Stimulated activated naive CD8-positive, alpha-beta T cell treated with anti-CD3 and anti-CD28 coated beads, Interleukin-15, Interleukin-2, amounts not matched to agents 100 U/mL and 50 U/mL, for 24 hours (primary cell): ENCODE measurements at places on chromosomes 13 and 19.

DNA sequence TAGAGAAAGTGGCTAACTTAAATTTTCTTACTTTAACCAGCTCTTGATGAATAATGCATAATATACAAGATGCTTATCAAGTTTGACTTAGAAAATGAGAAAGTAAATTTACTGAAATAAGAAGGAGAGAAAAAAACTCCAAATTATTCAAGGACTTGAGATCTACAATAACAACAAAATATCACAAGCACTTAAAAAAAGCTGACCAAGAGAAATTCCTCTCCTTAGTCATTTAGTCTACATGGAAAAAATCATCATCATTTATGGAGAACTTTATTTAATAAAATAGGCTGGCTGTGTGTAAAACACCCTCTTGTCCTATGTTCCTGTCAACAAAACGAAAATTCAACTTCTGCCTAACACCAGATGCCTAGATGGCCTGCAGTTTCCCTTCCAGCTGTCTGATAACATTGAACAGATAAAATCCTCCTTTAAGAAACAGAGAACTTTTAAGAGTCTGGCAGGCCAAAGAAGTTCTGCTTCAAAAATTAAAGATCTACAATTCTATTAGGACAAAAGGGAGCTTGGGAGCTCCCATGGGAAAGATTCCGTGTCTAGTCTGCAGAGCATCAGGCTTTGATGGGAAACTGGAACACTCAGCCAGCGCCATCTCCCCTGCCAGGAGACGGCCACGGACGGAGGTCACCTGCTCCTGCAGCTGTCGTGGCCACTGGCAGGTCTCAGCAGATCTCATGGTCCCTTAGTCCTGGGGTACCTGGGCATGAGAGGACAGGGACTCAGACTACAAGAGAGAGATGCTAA lies 37.9 kb upstream of the ATP11A start:
- DNase-seq = no peak

DNA sequence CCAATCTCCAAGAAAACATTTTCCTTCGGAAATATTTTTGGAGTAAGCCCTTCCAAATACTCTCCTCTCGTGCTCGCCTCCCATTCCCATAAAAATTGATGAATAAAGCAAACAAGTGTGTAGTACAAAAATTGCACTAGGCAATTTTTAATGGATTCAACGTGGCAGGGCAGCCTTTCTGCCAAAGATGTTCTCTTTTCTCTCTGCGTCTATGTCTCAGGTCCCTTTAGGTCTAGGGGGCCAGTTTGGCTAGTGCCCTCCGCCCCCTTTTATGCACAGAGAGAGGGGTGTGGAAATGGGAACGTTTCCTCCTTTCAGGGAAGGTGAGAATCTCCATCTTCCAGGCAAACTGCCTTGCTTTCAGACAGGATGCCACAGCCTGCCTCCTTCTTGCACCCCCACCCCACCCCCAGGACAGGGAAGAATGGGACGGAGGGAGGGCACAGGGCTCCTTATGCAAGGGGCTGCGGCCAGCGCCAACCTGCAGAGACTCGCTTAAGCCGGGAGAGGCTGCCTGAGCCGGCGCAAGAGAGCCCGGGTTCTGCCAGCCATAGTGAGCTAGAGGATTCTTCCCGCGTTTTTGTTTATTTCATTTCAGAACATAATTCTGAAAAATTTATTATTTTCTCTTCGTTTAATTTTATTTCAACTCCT lies 2.7 kb upstream of the ZIC2 start:
- no peak for DNase-seq

- DNase-seq = no peak
Measured at GRCh38 chr19:33407140-33407551, 33.6 kb downstream of the CEBPG start.

DNA sequence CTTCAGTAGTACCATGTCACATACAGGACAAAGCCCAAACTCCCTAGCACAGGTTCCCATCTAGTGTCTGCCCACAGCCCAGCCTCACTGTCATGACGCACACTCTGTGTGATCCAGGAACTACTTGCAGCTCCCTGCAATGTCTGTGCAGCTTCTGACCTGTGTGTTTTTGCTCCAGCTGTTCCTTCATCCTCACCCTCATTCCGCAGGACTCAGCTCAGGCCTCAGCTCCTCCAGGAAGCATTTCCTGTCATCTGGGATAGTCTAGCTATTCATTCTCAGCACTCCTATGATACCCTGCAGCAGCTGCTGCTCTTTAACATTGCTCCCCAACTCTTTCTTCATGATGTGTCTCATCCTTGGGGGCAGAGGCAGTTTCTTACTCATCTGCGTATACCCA lies 56.1 kb downstream of the ENOX1 start:
- DNase-seq = no peak

- DNase-seq = peak; percentile 63
Measured at GRCh38 chr19:5292822-5293611, 47.6 kb downstream of the PTPRS start.

GRCh38 chr19:41740415-41741243 lies 14.7 kb upstream of the CEACAM6 start:
- peak; percentile 28 for DNase-seq

DNA sequence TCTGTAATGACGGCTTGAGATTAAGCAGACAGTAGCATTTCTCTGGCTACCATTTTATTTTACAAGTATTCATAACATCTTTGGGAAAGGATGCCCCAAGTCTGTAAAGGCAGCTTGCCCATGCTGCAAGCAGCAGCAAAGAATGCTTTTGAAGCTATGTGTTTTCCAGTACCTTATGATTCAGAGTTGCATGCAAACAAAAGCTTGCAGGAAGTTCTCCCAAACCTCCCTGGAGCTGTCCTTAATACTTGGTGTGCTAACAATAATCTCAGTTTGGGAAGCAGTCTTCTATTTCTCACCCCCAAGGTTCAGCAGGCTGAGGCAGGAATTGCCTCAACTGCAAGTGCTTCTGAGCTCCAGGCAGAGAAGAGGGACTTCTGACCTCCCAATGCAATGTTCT lies 60.8 kb downstream of the CCNA1 start:
- no peak for DNase-seq
